ENCODE measurements at places on chromosomes 2 and 18.

- no peak for DNase-seq
Measured at GRCh38 chr18:48792611-48793380, 158.0 kb downstream of the SMAD7 start.

DNA sequence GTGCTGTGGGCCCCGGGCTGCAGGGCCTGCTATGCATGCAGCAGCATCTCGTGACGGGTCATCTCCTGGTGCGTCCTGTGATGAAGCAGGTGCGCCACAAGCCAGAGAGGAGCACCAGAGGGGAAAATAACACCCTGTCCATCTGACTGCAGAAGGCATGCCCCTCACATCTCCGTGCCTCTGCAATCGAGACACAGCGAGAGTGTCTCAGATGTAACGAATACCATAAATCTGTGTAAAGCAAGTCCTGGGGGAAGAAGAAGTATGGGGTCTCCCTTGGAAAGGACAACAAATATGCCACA is 137.5 kb downstream of the PTGR3 start:
- no peak for DNase-seq

- no peak for DNase-seq
Measured at GRCh38 chr18:67694787-67695186, 178.3 kb upstream of the DSEL start.

- no peak for DNase-seq
Measured at GRCh38 chr18:44298566-44298965, 382.1 kb upstream of the SETBP1 start.

DNA sequence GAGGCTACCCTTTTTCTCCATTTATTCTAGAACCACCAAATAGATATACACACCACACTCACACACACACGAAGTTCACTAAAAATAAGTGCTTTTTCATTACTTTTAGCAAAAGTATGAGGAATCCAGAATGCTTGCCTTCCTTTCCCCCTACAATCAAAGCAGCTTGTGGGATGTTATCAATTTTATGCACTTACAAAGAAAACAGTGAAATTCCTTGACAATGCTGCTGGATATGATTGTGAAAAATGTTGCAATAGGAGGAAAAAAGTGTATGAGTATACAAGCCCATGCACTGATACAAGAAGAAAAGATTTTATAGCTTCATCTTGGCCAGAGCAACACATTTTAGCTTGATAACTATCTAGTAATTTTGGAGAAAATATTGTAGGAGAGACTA is 269.2 kb downstream of the XIRP2 start:
- DNase-seq, result no peak

GRCh38 chr2:120650022-120650644 is 85.5 kb upstream of the GLI2 start:
- no peak for DNase-seq

DNA sequence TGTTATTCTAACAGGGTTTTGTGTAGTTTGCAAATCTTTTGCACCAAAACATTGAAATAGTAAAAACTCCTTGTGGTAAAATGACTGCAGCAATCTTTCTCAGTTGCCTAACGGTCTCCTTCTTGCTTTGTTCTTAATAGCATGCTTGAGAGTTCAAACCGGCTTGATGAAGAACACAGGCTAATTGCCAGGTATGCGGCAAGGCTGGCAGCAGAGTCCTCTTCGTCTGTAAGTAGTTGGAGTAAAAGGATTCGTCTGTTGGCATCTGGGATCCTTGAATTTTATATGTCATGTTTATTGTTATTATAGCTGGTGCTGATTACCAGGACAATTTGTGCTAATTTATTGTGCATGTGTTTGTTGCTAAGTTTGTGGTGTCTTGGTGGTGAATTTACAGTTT is 138.1 kb downstream of the DTNA start:
- no peak for DNase-seq

DNA sequence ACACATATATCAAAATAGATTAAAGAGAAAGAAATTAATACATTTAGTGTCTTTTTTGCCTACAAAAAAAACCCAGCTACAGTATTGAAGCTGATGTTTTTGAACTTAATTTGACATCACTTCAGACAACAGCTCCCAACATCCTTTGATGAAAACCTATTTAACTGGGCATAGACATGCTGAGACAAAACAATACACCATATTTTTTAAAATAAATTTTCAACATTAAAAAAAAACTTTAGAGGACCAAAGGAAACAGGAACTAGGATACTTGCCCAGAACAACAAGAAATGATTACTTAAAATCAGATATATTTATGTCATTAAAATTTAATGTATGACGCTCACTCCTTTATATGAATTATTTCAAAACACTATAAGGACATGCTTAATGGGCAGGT is 178.1 kb downstream of the MREG start:
- DNase-seq, result no peak

DNA sequence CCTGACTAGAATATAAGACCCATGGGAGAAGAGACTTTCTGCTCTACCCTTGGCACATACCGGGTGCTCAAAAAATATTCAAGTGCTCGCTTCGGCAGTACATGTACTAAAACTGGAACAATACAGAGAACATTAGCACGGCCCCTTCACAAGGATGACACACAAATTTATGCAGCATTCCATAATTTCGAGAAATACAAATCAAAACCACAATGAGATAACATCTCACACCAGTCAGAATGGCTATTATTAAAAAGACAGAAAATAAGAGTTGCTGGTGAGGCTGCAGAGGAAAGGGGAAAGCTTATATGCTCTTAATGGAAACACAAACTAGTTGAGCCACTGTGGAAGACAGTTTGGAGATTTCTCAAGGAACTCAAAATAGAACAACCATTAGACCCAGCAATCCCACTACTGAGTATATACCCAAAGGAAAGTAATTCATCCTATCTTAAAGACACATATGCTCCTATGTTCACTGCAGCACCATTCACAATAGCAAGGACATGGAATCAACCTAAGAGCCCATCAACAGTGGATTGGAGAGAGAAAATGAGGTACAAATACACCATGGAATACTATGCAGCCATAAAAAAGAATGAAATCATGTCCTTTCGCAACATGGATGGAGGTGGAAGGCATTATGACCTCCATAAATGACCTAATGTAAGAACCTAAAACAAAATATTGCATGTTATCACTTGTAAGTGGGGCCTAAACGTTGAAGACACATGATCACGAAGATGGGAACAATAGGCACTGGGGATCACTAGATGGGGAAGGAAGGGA is 71.6 kb upstream of the CYP1B1 start:
- DNase-seq, result no peak

- DNase-seq, result no peak
Measured at GRCh38 chr2:138247302-138247701, 254.3 kb upstream of the SPOPL start.

DNA sequence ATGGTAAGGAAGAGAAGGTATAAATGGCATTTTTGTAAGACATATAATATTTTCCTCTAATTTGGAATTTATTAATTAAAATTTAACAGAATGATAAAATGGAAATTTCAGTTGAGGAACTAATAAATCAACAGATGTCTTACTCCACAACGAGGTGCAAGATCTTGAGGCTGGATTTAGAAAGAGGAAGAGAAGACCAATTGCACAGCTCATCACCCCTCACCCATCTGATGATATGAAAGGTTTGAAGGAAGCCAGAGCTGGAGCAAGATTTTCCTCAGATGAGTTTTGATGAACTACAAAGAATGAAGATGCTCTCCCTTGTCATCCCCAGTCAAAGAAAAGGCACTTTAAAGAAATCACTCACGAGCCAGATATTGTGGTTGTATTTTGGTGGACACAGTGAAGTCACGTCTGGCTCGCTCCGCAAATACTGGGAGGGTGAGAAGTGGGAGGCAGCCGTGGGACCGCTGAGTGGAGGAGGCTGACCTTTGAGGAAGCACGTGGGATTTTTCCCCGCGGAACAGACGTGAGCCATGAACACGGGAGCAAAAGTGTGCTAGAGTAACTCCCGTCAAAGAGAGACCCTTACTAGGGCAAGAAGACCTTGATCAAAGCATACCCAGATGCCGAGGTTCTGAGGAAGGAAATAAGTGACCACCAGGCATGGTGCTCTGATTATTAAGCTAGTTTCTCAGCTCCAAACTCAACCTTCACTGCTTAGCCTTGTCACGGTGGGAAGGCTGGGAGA is 511.4 kb downstream of the RNF144A start:
- DNase-seq, result no peak

GRCh38 chr18:5376986-5377385 is 81.5 kb upstream of the ZBTB14 start:
- no peak for DNase-seq

- DNase-seq, result no peak
Measured at GRCh38 chr2:190838492-190838910, 42.1 kb upstream of the GLS start.

GRCh38 chr2:238187618-238188548 is 15.6 kb downstream of the ILKAP start:
- DNase-seq, result no peak

GRCh38 chr2:210195101-210195852 is 24.1 kb upstream of the KANSL1L start:
- peak; percentile 20 for DNase-seq

GRCh38 chr2:29238497-29238896 is 123.3 kb downstream of the CLIP4 start:
- peak; percentile 84 for DNase-seq

DNA sequence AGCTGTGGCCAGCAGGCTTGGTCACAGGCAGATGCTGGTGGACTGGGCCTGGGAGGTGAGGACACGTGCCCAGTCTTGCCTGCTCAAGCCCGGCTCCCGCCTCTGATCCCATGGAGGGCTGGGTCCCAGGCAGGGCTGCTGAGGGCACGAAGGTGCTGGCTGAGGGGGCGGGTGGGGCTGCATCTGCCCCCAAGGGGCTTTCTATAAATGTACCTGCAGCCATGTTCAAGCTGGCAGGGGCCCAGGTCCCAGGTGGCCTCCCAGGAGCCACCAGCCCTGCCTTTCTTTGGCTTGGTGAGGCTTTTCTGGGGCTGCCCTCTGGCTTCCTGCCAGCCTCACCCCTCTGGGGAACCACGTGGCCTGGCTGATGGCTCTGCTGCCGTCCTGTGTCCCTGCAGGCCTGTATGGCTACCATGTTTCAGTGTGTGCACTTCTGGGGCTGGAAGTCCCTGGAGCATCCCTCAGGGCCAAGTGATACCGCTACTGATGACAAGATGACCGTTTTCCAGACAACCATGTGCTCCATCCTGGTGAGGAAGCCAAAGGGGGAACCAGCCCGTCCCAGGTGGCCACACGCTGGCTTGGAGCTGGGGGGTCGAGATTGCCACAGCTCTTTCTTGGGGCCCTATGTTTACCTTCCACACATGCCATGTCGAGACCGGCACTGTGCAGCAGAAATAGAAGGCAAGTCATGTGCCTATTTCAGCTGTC is 23.2 kb downstream of the HJURP start:
- DNase-seq, result no peak

- no peak for DNase-seq
Measured at GRCh38 chr2:97951155-97951680, 44.5 kb downstream of the TMEM131 start.

GRCh38 chr18:34938090-34938489 is 103.1 kb upstream of the MAPRE2 start:
- no peak for DNase-seq

GRCh38 chr2:9554921-9555296 is 721 bp downstream of the ADAM17 start:
- DNase-seq, result no peak

Data from iPS-NIHi11 (cell line).